NCI-H1092 treated with DMSO at 0.1 percent for 48 hours (cell line): ENCODE measurements at places on chromosomes 7 and 10.

DNA sequence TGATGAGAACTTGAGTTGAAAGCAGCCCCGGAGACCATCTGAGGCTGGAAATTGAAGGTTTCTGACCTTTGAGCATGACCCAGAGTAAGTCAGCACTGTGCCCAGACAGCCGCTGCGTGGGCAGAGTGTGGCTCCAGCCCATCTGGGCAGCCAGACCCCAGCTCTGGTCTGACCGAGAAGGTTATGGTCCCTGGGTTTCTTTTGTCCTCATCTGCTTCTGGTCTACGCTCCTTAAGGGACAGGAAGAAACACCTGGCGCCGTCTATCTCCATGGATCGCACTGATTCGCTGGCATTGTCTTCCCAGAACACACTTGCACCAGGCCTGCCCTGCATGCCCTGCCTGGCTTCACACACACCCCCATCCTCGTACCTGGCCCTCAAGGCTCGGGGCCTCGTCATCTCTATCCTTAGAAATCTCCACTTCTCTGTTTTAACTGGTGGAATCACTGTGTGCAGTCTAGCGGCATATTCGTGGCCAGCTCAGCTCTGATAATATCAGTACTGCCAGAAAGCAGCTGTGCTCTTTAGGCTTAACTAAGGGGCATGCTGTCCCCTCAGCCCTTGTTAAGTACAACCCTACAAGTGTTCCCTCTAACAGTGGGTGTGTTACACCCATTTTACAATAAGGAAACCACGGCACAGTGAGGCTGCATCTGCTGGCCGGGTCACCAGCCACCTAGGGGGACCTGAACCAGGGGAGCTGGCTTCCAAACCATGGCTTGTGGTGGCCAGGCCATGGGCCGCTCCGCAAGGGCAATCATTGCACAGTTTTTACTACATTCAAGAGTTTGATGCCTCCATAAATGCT is 127.7 kb downstream of the ADCY1 start:
- no peak for DNase-seq

GRCh38 chr10:3814838-3815220 is 29.8 kb upstream of the KLF6 start:
- no peak for DNase-seq

GRCh38 chr7:151968357-151968756 is 12.1 kb downstream of the GALNTL5 start:
- no peak for DNase-seq

DNA sequence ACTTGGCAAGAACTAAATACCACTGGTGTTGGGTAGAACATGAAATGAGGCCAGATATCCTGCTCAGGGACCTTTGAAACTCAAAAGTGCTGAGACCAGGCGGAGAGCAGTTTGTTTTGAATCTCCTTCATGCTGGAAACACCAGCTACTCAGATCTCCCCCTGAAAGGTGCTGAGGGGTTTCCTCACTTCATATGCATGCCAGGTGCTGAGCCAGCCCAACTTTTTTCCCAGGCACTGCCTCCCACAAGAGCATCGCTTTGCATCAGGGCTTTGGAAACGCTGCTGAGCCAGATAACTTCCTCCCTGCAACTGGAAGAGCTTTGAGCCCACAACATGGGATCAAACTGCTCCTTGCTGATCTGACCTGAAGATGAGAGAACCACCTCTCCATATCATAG is 13.7 kb downstream of the NPTX2 start:
- no peak for DNase-seq

DNA sequence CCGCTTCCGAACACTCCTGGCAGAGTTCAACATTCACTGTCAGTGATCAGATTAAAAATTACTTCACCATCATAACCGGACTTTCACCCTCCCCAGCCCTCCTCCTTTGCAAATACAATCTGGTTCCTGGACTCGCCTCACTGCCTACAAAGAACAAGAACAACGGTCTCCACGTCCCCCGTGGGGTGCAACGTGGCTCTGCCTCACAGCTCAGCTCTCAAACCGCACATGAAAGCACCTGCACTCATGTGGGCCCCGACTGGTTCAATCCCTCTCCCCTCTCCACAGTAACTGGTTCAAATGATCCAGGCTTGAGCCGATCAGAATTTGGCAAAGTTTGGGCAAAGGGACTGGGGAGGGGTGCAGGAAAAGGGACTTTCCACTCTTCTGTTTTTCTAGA is 21.0 kb downstream of the ASB13 start:
- no peak for DNase-seq

- DNase-seq = no peak
These were observed 373.1 kb downstream of the MALRD1 start for GRCh38 chr10:19421674-19422073.

DNA sequence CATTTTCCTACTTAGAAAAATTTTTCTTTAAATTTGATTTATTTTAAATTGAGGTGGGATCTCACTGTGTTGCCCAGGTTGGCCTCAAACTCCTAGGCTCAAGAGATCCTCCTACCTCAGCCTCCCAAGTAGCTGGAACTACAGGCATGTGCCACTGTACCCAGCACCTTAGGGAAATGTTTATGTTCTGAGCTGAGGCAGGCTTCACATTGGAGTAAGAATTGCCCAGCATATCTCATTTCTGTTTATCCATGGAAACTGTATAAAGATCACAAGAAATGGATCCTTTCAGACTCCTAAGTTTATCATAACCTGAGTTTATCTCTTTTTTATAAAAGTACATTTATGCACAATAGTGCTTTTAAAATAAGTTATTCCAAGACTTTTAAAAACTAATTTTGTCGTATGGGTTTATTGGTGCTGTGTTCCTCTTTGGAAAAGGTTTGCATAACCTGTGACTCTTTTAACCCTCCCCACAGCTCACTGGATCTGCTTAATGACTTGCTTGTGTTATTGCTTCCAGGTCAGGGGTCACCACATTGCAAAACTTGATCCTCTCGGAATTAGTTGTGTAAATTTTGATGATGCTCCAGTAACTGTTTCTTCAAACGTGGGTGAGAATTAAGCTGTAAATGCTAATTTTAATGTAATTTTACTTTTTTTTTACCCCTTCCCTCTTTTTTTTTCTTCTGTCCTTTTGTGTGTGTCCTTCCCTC is 40.7 kb downstream of the OGDH start:
- DNase-seq = no peak

- no peak for DNase-seq
These were observed 951 bp downstream of the ELOVL3 start for GRCh38 chr10:102227050-102227449.

DNA sequence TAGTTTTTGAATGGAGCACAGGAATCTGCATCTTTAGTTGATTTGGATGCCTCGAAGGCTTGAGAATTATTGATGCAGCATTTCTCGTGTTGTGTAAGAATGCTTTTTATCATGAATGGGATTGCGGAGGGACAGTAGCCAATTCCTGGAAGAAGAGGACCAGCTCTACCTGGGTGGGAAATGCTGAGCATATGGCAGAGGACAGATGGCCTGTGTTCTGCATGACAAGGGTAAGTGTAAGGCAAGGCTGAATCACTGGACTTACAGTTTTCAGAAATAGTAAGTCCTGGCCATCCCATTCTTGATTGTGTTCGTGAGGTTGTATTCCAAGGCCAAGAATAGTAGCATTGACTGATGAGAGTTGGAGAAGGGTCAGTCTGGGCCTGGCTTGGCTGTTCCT is 15.9 kb downstream of the RP9 start:
- no peak for DNase-seq
